MCF 10A (cell line): ENCODE measurements at places on chromosomes 3 and 15. TPM values are rescaled to one million over a fixed set of nuclear protein-coding genes. Genes with fewer than 3 reads are reported as not detected.
A peak's percentile ranks its signal among the peaks of the same experiment; 100 is the strongest.

GRCh38 chr3:157683668-157684067 lies 180.5 kb upstream of the VEPH1 start:
- no peaks in the 10 kb centered on the region for H3K4me1 ChIP-seq
- H3K36me3 ChIP-seq, result no peaks in the 10 kb centered on the region
- no peak overlapping the region for H3K27ac ChIP-seq
- H3K4me3 ChIP-seq, result no peak overlapping the region
- no peak for DNase-seq

DNA sequence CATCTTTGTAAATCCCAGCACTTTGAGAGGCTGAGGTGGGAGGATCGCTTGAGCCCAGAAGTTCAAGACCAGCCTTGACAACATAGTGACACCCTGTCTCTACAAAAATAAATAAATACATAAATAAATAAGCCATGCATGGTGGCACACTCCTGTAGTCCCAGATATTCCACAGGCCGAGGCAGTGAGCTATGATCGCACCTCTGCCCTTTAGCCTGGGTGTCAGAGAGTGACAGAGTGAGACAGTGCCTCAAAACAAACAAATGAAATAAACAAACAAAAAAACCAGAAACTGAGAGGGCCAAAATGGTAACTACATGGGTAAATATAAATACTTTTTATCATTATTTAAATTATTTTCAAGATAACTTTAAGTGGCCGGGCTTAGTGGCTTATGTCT lies 445.4 kb downstream of the ZIC1 start:
- DNase-seq, result no peak
- no peaks in the 10 kb centered on the region for H3K36me3 ChIP-seq
- no peaks in the 10 kb centered on the region for H3K4me1 ChIP-seq
- H3K27ac ChIP-seq, result no peak overlapping the region
- H3K4me3 ChIP-seq, result no peak overlapping the region
- no peaks in the 10 kb centered on the region for H3K27me3 ChIP-seq

GRCh38 chr15:68389936-68390817 lies 41.8 kb downstream of the ITGA11 start:
- H3K27ac ChIP-seq, result no peak overlapping the region
- DNase-seq, result peak; percentile 69
- H3K27me3 ChIP-seq, result peaks cover 10% of the 10 kb centered on the region
- no peaks in the 10 kb centered on the region for H3K36me3 ChIP-seq

- H3K36me3 ChIP-seq, result no peaks in the 10 kb centered on the region
- peaks cover 25% of the 10 kb centered on the region for H3K27me3 ChIP-seq
- no peaks in the 10 kb centered on the region for H3K4me1 ChIP-seq
- DNase-seq, result no peak
These were observed 13.0 kb downstream of the ZIC1 start for GRCh38 chr3:147422196-147422595.

Gene INKA1
- 4.8 and 7.4 TPM in 2 replicates for total RNA-seq

- H3K27ac ChIP-seq, result no peak overlapping the region
- peak overlapping the region; percentile 51 for H3K4me3 ChIP-seq
- no peaks in the 10 kb centered on the region for H3K36me3 ChIP-seq
- H3K4me1 ChIP-seq, result no peaks in the 10 kb centered on the region
- no peak for DNase-seq
These were observed 67.6 kb downstream of the HES1 start for GRCh38 chr3:194203482-194204041.

Gene DUOX1
- total RNA-seq, result 15.1 and 16.9 TPM in 2 replicates
